Activated naive CD8-positive, alpha-beta T cell treated with anti-CD3 and anti-CD28 coated beads, Interleukin-2, amount 50 U/mL, for 24 hours (primary cell): ENCODE measurements at places on chromosomes 1 and 21.

DNA sequence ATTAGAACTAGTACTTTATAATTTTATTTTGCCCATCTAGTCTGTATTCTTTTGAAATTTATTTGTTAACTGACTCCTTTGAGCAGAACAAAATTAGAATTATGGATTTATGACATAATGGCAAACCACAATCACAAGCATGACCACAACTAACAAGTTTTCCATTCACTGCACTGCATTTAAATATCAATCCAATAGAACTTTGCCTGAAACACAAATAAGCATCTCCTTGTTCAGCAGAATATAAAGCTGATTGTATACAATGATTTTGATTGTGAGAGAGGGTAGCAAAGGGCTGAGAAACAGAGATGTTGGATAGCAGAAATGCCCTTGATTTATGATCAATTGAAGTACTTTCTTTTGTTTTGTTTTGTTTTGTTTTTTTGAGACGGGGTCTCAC, 495.5 kb upstream of the RGS18 start:
- no peak for DNase-seq

DNA sequence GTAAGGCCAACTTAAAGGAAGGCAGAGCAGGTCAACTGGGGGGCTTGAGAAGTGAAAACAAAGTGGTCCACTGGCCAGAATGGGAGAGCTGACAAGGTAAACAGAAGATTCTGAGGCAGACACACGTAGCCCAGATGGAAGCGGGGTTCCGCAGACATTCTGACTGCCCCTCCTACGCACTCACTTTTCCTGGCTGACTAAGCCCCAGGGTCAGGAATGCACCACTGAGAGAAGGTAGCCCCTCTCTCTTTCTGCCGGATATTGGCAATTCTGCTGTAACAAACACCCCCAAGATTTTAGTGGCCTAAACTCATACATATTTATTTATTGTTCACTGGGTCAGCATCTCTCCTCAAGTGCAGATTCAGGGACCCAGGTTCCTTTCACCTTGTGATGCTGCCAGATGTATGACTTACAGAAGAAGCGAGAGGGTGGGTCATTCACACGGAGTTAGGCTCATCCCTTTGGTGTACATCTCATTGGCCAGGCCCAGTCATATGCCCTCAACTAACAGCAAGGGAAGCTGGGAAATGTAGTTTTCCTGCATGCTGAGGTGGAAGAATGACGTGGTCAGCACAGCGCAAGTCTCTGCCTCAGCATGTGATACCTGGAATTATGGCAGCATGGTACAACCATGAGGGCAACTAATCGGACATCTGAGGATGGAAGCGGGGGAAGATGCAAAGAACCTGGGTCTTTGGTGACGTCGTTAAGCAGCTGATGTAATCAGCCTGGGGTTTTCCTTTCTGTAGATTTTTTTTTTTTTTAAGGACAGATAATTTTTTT, 43.4 kb upstream of the MRPS6 start:
- peak; percentile 29 for DNase-seq

- DNase-seq: no peak
These were observed 53.5 kb upstream of the PRDM2 start for GRCh38 chr1:13646521-13646920.

DNA sequence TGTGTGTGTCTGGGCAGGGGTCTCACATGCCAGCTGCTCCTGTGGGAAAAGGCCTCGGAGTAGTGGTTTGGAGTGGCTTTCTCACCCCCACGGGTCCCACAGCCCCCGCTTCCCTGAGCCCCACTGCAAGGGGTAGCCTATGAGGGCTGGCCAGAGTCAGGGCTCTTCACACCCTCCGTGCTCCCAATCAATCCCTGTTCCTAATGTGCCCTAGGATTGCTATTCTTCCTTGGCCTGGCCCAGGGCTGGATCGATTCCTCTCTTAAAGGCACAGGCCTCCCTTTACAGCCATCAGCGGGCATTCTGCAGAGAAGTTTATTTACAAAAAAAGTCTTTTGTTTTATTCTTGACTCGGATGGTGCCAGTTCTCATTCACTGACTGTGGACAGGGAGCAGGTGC, 19.3 kb upstream of the ACTL8 start:
- no peak for DNase-seq

DNA sequence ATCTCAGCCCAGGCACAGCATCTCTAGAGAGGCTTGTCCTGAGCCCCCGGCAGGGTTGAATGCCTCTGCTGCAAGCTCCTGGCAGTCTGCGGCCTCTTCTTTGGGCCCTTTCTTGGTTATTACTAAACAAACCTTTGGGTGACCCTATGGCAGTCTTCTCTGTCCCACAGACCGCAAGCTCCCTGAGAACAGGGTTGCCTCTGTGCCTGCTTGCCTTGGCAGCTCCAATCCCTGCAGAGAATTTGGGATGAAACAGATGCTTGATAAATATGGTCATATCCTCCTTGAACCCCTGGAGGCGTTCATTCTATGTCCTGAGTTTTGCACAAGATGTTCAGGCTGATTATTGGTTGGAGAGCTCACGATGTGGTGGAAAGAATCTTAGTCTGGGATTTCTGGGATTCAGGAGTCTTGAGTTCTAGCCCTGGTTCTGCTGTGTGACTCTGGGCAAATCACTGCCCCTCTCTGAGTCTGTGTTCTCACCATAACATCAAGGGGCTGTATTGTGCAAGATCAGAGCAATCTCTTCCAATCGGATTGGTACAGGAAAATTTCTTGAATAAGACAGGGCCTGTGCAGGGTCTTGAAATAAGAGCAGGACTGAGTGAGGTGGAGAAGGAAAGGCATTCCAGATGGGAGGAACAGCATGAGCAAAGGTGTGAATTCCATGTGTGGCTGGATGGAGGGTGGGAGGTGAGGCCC, 49.6 kb downstream of the EDN2 start:
- no peak for DNase-seq

DNA sequence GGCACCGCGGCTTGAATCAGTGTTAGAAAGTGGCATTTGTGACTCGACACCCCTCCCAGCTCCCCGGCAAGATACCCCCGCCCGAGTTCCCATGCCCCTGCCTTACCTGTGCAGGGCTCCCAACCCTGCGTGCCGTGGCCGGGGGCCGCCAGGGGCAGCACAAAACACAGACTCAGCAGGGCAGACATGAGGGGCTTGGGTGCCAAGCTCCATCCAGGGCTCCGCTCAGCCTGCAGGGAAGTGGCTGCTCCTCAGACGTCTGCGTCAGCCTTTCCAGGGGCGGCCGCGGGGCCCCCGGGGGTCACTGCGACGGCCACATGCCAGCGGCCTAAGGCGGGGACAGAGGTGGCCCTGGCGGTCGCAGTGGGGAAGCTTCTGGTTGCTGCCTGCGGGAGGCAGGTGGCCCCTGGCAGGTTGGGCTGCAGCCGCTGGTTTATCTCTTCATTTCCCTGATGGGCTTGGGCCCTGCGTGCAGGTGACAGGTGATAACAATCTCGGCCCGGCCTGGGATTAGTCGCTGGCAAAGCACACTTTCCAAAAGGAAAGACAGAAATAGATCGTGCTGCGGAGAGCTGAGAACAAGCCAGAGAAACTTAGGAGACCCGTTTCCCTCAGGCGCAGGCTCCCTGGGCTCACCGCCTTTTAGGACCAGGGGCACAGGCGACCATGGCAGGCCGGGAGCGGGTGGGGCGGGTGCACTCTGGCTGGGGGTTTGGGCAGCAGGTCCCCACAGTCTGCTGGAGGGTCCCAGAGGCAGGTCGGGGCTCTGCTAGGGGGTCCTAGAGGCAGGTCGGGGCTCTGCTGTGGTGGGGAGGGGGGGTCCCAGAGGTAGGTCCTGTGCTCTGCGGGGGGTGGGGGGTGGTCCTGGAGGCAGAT, at the start of gene TSPEAR:
Gene TSPEAR, minus strand, starts transcription at position 246 of the 876 bp plus-strand sequence. Its CDS starts 58 bp downstream, at position 188.
- no peak for DNase-seq

GRCh38 chr1:14693949-14694348, 95.5 kb downstream of the KAZN start:
- DNase-seq: no peak

GRCh38 chr1:8360493-8361197, 42.7 kb downstream of the SLC45A1 start:
- DNase-seq: no peak

DNA sequence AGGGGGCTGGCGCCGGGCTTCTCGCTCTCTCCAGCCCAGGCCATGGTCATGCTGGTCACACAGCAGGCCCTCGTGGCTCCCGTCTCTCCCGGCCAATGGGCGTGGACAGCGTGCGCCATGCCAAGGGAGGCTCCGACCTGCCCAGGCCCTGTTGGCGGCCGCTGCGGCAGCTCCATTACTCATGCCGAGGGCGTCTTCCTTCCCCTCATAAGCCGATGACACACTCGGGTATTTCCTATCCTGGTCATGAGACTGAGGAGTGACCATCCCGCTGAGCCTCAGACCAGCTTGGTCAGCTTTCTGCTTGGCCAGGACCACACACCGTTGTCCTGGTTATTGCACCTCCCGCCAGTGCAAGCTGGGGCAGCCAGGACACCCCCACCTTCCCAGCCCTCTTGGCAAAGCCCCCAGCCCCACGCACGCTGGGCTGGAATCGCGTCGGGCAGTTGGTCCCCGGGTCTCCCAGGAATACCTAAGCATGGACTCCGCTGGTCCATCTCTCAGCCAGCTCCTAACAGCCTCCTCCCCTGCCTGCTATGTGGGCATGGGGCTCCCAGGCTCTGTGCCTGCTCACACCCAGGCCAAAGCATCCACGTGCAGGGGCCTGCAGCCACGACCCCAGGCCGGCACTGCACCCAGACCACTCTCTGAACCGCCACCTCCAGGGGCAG, 49.8 kb downstream of the ARHGEF16 start:
- no peak for DNase-seq

DNA sequence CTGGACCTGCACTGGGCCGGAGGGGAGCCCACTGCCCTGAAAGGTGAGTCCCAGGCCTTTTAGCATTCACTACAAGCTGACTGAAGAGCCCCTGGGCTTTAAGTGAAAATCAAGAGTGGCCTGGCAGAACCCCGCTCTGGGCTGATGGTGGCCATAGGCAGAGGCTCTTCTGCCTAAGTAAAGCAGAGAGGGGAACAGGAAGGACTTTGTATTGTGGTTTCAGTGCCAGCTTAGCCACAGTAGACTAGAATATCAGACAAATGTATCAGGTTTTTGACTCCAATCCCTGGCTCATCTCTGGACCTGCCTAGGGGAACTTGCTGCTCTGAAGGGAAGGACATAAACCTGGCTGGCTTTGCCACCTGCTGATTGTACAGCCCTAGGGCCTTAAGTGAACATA, 10.2 kb upstream of the HENMT1 start:
- no peak for DNase-seq

DNA sequence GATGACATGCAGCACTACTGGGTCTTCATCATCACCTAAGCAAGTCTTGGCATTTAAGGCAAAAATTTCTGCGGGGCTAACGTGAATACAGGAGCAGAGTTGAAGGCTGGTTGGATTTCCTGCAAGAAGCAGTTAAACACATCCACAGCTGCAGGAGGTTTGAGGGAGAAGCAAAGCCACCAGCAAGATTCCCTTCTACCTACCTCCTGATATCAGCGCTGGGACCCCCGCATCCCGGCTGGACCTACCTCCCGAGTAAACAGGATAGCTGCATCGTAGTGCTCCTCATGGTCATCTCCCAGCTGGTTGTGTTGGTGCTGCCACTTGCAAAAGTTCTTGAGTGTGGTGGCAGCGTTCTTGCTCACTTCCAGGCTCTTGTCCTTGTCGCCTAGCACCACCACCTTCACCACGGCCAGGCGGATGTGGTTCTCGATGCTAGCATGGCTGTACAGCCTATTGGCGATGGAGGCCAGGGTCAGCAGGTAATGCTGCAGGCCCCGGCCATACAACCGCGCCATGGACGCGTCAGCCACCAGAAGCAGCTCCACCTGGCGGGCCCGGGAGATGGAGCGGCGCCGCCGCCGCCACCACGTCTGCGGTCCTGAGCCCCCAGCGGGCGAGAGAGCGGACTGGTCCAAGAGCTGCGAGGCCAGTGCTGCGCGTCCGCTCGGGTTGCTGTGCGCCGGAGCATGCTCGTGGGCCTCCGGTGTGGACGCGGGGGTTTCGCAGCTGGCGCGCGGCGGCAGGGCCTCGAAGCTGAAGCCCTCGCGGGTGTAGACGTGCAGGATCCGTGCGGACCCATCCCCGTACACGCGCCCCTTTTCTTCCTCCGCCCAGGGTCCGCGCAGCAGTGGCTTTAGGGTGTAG, 1.6 kb downstream of the ADAMTS5 start:
- no peak for DNase-seq

- no peak for DNase-seq
These were observed 257.1 kb upstream of the PTBP2 start for GRCh38 chr1:96464522-96464921.
